ENCODE measurements at places on chromosomes 11 and 22.

DNA sequence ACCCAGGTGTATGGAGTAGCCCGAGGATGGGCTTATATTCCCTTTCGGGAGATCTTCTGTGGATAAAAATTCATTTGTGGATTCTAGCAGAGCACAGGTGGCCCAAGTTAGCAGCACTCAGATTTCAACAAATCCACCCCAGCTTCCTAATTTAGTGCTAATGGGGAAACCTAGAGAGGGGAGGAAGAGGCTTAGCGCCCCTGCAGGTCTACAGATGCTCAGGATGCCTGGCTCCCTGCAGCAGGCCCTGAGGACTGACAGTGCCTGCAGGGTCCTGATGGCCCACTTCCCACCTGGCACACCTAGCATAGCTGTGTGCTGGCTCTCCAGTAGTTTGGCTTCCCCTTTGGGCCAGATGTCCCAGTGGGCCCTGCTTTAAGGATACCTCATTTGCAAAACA lies 6.5 kb downstream of the DGAT2 start:
- DNase-seq: no peak

DNA sequence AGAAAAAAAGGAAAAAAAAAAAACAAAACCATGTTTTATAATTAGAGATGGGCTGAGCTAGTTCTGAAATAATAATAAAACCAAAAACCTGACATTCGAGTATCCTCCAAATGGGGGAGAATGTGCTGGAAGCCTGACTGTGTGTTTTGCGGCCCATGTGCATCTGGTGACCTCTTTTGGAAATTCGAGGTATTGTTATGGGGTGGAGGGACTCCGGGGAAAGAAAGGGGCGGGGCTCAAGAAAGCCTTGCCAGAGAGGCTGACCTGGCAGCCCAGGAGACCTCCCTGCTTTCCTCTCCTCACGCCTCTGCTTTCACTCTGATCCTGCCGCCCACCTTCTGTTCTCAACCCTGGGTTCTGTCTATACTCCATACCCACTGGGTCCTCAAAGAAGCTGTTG lies 72.9 kb downstream of the CTTN start:
- no peak for DNase-seq

DNA sequence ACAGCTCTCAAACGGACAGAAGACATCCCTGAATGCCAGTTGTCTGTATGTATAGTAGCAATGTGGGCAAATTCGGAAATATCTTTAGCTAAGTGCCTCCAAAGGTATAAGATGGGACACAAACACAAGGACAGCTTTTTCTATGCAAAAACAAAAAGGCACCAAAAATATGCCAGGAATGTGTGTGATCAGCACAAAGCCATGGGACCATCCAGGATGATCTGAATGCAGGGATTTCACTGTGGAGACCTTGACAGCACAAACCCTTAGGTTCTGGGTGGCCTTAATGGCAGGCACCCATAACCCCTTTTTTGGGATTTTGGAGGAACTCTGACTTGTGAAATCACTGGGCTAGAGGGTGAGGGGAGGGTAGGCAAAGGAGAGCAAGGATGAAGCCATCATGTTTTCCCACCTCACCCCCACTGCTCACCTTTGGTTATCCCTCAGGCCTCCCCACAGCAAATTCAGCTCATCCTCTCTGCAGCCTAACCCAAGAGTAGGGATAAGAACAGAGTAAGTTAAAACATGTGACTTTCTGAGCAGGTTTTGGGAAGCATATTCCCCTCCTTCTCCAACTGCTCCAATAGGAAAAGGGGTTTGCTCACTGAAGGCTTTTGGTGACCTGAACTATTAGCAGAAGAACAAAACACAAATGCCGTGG lies 154.6 kb downstream of the SNX19 start:
- no peak for DNase-seq

DNA sequence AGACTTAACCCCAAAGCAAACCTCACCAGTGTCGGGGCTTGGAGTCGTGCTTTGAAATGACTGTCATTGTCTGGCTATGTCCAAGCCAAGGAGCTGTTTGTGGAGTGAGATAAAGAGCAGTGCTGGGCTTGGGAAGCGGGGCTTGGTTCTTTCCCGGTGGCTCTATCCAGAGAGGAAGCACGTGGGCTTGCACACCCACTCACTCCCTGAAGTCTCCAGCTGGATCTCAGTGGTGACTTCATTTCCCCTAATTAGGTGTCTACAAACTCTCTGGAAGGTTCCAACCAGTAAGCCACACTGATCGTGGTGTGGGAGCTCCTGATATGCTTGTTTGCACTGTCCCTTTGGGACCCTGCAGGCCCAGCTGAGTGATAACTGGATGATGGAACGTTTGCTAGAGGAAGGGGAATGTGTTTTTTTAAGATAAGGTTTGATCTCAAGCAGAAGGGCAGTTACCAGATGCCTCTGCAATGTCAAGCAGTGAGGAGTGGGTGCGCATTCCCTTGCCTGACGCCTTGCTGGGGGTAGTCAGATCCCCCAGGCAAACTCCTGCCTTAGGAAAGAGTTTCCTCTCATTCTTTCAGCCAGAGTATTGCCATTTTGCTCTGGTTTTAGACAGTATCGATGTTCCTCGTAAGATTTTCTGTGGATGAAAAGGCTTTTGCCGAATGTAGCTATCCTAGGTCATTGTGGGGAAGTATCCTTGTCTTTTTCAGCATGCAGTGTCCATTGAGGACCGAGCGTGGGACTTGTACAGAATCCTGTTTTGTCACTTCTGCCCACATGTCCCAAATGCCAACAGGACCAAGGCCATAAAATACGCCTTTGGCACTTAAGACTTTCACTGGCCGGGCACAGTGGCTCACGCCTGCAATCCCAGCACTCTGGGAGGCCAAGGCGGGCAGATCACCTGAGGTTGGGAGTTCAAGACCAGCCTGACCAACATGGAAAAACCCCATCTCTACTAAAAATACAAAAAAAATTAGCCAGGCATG lies 90.9 kb downstream of the MICAL2 start:
- peak; percentile 48 for DNase-seq

GRCh38 chr22:49600468-49600867 lies 227.2 kb downstream of the BRD1 start:
- no peak for DNase-seq

DNA sequence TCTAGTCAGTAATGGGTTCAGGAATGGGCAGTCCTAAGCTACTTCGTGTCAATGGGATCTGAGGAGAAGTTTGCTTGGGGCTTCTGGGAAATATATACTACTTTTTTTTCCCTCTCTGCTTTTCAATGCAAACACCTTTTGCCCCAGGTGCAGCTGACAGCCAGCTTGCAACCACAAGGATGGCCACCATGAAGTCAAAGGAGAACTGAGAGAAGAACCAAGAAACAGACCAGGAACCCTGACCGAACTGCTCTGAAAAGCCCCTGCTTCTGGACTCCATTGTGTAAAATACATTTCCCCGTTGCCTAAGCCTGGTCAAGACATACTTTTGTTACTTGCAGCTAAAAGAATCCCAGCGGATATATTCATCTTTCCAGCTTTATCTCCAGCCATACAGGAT lies 20.1 kb upstream of the CD44 start:
- no peak for DNase-seq

- peak; percentile 36 for DNase-seq
Measured at GRCh38 chr11:118715837-118716260, 36.4 kb upstream of the TREH start.

DNA sequence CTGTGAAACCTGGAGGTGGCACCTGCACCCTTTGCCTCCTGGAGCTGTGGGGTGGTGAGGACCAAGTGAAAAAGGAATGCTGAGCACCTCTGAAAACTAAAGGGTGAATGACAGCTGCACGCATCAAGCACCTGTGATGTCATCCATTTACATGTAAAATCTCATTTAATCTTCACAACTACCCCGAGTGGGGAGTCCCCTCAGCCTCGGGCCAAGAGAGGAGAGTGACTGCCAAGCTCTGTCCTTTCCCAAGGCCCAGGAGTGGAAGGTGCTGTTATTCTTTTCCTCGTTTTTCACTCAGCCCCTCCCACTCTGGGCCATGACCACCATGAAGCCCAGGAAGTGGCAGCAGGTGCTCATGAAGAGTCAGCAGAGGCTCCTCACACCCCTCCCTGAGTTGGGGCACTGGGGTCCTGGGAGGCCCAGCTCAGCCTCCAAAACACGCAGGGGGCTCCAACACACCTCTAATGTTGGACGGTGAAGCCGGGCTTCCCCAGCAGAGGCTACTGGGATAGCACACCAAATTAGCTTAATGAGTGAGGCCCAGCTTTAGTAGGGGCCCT lies 35.7 kb downstream of the NECTIN1 start:
- DNase-seq: peak; percentile 83

DNA sequence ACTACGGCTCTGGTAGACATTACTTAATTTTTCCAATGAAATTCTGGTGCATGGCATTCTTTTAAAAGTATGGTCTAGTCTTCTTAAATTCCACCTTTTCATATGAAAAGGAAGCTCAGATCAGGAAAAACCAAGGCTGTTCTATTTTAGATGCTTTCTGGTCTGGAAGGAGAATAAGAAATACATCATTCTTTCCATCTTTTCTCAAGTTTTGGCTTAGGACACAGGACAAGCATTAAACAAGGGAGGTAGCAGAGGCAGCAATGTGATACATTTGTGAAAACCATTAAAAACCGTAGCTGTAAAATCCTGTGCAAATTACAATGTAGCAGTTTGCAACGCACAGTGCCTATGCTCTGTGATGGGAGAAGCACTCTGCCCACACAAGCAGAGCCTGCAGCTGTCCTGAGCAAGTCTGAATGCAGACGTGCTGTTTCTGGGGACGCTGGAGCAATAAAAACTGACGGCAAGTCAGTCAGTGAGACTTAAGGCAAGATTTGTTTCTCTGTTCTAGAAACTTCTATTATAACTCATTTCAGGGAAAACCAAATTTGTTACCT lies 23.7 kb downstream of the NAP1L4 start:
- DNase-seq: no peak

DNA sequence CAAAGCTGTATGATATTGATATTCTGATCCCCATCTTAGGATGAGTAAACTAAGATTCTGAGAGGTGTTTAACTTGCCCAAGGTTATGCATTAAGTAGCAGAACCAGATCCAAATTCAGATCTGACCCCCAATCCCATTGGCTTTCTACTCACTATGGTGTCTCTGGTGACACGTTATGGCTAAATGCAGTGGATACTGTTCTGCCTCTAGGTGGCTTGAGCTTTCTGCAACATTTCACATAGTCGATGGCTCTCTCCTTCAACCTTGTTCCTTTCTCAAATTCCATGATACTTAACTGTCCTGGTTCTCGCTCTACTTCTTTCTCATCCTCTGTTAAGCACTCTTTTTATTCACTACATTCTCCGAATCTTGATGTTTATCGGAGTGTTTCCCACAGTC lies 9.4 kb downstream of the C11orf97 start:
- DNase-seq: peak; percentile 24

DNA sequence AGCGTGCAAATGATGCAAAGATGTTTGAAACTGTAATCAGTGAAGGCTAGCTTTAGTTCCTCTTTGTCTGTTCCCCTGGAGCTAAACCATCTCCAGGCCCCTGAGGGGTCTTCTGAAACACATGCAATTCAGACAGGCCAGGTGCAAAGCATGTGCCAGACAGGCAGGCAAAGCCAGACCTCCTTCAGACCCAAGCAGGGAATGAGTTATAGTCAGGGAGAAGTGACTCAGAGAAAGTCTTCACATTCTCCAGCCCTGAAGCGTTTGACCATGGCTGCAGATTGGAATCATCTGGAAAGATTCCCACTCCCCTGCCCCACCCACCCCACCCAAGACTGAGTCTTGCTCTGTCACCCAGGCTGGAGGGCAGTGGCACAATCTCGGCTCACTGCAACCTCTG lies 187.0 kb upstream of the ISX start:
- no peak for DNase-seq

DNA sequence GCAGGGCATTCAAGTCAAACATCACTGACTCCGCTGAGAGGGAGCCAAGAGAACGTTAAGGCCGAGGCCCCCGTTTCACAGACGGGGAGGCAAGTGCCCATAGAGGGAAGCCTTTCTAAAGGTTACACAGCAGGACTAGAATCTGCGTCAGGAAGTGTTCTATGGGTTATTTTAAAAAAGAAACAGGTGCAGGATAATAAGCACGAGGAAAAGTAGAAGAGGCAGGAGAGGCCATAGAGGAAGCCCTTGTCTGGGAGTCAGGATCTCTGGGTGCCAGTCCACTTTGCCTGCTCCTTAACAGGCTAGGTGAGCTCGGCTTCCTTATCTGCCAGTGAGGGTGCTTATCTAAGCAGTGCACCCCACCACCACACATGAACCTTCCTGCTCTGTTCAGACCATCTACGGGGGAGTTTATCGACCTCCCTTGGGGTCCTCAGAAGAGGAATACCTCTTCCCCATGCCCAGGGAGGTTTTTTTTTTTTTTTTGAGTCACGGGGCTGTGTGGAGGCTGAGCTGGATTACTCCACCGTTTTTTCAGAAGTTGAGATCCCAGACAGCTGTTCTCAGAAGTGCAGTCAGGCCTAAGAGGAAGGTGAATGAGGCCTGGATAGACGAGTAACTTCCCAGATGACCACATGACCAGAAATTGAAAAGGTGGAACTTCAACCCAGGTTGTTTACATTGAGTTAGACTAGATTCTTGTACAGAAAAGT lies 1.2 kb upstream of the FCHSD2 start:
- peak; percentile 9 for DNase-seq

DNA sequence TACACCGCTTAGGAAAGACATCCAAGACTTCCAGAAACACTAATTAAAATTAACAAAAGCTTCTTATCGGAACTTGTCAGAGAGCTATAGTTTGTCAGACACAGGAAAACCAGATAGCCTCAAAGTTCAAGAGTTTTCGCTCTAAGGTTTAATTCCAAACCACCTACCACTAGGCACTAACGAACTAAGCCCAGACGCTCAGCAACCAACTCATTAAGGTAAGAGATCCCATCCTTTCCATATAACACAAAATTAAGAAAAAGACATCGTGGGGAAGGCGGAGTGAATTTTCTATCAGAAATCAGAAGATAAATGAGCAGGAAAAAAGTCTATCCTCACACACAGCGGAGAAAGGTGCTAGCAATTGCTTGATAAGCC lies 382 bp downstream of the IMMP1L start:
- DNase-seq: peak; percentile 13

DNA sequence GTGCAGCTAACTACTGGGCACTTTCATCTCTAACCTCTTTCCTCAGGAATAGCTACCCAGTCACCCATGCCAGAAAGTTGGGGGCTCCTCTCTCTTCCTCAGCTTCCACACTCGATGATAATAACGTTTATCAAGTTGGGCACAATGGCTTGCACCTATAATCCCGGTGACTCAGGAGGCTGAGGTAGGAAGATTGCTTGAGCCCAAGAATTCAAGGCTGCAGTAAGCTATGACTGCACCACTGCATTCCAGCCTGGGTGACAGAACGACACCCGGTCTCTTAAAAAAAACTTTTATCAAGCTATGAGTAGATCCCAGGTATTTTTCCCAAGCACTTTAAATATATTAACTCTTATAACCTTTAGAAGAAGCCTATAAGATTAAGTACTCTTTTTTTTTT lies 2.0 kb downstream of the SF3A1 start:
- DNase-seq: peak; percentile 24

DNA sequence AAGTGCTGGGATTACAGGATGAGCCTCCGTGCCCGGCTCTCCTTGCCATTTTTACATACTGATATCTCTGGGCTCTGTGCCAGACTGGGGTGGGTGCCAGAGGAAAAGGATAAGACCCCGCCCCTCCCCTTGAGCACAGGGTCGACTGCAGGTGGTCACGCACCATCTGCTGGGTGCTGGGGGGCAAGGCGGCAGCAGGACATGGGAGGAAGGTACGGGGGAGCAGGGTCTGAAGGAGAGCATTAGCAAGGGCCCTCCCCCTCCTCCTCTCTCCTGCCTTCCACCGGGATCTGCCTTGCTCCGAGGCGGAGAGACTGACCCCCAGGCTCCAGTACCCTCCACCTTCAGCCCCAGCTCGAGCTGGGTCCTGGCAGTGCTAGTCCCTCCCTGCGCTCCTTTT lies 9.7 kb upstream of the PGA3 start:
- DNase-seq: no peak

All from epithelial cell of esophagus (primary cell).